ENCODE measurements at places on chromosomes 12 and 14.

GRCh38 chr12:108575199-108575912 is 13.0 kb downstream of the ISCU start:
- no peak for DNase-seq

DNA sequence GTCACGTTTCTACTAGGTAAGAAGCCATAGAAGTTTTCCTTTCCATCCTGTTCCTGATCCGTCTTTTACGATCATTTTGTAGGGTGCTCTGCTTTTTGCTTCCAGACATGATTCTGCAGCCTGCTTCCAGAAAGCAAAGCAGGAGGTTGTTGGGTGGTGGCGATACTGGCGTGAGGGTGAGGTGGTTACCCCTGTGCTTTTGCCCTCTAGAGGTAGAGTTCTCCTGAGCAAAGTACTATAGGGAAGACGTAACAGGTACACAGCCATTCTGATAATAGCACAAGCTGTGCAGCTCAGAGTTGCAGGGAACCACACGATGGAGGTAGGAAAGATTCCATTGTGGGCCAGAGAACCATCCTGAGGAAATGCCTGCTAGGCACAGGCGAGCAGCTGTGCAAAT is 186.0 kb downstream of the PAH start:
- no peak for DNase-seq

- DNase-seq = no peak
Measured at GRCh38 chr12:99977550-99977949, 7.2 kb downstream of the ANKS1B start.

- DNase-seq = no peak
Measured at GRCh38 chr14:50312734-50313054, 570 bp downstream of the DMAC2L start.

All from stimulated activated CD4-positive, alpha-beta T cell treated with anti-CD3 and anti-CD28 coated beads, TNF-alpha, amount 100 ng/mL, for 1 hour (primary cell).